ENCODE measurements at places on chromosomes 6 and 20.

- DNase-seq: no peak
These were observed 6.0 kb downstream of the NUS1 start for GRCh38 chr6:117681162-117681741.

GRCh38 chr6:42637681-42638080, 73.9 kb downstream of the UBR2 start:
- DNase-seq: no peak

DNA sequence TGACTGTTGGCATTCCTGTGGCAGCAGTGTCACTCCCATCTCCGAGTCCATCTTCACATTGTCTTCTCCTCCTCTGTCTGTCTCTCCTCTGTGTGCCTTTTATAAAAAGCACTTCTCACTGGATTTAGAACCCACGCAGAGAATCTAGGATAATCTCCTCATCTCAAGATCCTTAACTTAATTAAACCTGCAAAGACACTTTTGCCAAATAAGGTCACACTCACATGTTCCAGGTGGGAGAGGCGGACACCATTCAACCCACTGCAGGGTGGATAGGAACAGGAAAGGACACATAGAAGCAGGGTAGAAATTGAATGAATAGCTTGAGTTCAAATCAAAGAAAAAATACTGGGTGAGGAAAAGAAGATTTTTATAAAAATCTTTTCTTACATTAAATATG, 292.5 kb downstream of the PHACTR1 start:
- no peak for DNase-seq

DNA sequence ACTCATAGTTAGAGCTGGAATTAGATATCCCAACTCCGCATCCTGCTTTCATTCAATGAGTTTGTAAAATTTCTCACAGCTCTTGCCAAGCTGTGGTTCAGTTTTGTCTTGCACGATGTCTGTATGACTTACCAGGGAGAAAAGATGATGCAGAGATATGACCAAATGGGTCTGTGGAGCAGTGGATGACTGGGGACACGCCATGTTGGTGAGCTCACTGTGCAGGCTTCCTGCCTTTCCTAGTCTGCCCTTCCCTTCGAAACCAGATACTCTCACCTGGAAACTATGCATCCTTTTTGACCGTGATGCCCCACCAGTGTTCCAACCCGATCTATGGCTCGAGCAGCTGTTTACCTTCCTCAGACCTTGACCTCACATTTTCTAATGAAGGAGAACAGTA, 262.7 kb upstream of the BMP2 start:
- no peak for DNase-seq

- no peak for DNase-seq
These were observed 37.1 kb downstream of the MYLK4 start for GRCh38 chr6:2713473-2714110.

DNA sequence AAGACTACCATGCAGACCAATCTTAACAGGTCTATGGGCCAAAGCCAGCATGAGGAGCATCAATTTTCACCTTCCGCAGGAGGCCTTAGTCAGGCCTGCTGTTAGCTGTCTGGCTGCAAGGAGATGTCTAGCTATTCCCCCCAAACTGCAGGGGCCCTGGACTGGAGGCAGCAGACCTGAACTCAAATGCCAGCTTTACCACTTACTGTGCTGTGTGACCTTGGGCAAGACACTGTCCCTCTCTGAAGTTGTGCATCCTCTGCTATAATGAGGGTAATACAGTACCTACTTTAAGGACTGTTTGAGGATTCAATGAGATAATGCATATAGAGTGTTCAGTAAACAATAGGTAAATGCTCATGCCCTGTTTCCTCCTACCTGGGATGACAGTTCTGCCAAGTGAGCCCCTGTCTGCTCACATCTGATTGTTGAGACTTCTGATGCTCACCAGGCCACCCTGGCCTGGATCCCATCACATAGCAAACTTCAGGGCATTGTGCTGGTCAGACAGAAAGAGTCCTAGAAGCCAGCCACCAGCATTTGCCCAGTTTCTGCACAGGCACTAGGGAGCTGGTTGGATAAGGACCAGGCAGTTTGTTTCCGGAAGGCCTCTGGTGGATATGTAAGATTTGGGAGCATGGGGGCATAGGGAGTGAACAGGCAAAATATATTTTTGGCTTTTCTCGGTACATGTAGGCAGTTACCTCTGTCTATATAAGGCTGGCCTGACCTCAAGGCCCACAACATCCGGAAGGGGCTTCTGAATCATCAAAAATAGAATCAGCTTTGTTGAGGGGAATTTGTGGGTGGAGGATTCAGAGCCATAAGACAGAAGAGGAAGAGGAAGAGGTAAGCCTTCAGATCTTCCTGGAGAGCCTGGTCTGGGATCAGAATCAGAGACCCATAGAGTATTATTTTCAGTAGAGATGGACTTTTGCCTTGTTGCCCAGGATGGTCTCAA, 2.3 kb upstream of the OCSTAMP start:
- no peak for DNase-seq

DNA sequence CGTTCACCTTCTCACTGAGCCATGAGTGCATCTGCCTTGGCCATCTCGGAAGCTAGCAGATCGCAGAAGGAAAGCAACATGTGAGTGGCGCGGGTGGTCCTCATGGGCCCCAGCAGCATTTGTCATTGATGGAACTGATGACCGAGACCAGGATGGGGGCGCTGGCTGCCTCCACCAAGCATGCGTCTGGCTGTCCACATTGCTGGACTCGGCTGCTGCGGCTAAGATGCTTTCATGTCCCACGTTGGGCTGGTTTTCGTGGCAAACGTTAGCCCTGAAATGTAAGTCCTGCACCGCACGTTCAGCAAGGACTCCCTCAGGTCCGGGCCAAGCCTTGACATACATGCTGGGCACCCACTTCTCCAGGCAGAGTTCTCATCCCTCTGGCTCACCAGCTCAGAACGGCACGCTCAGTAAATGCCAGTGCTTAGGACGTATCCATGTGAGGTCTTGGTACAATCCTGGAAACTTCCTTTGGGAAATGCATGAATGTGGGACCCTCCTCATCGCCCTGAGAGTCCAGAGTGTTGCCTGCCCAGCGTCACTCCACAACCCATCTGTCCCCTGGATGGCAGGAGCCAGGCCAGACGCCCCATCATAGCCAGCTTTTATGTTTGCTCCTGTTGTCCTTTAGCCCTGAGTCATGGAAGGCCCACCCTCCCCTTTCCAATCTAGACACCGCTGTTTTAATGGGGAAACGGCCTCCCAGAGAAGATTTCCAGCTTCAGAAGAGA, 8.4 kb downstream of the SLCO4A1 start:
- DNase-seq: no peak

GRCh38 chr6:129251669-129252376, 368.9 kb downstream of the LAMA2 start:
- DNase-seq: no peak

Data from hypothalamus (tissue), 51 donors.